ENCODE measurements at places on chromosomes 1 and 21.

DNA sequence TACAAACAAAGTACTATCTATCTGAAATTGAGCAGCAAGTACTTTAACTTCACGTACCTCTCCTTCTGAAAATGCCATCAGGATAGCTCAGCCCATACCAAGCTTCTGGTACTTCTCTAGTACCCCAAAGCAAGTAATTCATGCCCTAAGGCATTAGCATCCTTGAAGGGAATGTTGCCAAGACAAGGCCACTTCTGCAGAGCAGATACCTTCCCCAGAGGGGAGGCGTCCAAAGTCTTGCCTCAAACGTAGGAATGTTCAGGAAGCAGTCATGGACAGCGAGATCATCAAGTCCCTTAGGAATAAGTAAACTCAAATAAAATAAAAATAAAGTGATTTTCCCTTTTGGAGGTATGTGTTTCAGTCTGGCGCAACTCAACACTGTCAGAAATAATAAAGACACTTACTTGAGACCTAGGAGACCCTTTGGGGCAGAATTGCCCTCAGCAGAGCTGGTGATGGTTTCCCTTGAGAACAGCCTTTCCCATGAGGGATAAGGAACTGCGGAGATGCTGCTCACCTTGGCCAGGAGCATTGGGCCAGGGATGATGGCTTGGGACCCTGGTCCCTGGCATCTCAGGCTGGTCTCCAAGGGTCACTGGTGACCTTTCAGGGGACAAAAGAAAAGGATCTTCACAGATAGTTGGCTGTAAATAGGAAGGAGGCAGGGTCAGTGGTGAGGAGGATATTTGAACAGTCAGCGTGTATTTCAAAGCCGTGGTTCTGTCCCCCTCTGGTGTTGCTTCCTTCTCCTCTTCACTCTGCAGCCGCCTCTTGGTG is 522.9 kb downstream of the KIF26B start:
- no peak for DNase-seq

DNA sequence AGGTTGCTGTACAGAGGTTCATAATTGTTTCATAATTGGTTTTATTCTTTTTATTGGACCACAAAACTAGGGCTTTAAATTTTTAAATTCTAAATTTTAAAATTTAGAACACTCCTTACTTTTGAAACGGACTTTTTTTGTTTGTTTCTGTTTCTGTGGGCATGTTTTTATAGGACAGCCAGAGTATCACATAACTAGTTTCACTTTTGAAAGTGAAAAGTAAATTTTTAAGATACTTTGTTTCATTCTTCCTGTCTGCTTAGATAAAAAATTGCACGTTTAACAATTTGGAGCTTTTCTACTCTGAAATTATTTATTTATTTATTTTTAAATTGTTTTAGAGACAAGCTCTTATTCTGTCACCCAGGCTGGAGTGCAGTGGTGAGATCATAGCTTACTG is 29.7 kb downstream of the MDM4 start:
- no peak for DNase-seq

DNA sequence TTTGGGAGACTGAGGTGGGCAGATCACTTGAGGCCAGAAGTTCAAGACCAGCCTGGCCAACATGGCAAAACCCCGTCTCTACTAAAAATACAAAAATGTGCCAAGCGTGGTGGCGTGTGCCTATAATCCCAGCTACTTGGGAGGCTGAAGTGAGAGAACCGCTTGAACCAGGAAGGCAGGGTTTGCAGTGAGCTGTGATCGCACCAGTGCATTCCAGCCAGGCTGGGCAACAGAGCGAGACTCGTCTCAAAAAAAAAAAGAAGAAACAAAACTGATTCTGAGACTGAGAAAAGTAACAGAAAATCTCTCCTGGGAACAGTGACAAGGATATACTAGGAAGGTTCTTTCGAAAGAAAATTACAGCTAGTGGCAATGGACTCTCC is 20.9 kb downstream of the USP48 start:
- DNase-seq: no peak

DNA sequence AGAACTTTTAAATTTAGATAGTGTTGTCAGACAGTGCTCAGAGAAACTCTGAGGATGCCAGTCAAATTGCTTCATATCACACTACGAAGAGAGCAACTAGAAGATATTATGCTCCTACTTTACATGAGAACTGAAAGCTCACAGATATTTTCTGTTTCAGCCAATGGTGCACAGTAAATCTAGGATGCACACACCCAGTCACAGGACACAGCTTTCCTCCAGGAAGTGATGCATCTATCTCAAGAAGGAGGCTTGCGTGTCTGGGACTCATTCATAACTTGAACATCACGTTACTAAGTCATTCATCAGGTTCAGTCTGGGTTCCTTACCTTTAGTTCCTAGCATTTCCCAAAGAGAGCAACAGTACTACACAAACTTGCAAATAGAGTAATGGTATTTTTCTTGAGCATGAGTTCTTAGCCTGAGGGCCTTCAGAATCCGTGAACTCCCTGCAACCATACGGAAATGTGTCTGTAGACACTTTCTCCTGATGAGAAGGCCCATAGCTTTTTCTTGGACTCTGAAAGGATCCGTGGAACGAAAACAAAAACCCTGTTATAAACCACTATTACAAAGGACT is 12.2 kb downstream of the ZNF697 start:
- DNase-seq: no peak

DNA sequence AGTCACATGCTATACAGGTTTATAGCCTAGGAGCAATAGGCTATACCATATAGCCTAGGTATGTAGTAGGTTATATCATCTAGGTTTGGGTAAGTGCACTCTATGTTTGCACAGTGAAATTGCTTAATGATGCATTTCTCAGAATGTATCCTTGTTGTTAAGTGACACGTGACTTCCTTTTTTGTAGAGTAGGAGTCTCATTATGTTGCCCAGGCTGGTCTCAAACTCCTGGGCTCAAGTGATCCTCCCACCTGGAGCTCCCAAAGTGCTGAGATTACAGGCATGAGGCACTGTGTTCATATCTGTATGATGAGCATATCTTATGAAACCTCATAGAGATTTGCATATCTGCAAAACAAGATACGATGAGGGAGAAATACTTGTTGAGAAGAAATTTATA is 13.8 kb upstream of the ABCB10 start:
- DNase-seq: no peak

DNA sequence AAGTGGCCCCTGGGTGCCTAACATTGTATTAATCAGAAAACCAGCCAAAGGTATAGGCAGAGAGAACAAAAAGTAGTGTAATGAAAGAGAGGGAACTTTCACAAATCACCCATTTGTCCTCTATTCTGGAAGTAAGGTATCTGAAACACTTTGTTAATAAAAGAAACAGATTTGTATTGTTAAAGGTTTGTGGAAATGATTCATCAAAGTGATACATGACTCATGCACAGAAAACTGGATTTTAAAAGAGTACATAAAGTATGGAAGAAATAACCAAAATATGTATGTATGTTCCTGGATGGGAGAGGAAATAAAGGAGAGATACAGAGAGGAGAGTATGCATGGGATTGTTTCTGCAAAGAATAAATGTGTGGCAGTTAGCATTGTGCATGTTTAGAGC is 126.8 kb downstream of the RGS21 start:
- DNase-seq: no peak

- no peak for DNase-seq
Observed at GRCh38 chr1:207645635-207646081, 725 bp downstream of the CR1L start.

GRCh38 chr1:93723110-93723509 is 41.5 kb upstream of the BCAR3 start:
- DNase-seq: no peak

DNA sequence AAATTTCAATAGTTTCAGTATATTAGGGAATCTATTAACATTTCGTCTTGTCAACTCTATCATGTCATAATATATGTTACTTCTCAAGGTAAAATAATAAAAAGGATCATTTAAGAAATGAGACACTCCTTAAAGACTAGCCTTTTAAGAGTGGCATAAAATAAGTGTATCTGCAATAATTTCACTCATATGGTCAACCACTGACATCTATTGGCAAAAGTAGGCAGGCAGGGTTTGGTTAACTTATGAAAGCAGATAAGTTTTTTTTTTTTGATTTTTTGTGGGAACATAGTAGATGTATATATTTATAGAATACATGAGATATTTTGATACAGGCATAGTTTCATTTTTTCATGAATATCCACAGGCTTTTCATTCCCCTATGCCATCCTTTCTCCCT is 5.5 kb upstream of the RGS21 start:
- DNase-seq: no peak

DNA sequence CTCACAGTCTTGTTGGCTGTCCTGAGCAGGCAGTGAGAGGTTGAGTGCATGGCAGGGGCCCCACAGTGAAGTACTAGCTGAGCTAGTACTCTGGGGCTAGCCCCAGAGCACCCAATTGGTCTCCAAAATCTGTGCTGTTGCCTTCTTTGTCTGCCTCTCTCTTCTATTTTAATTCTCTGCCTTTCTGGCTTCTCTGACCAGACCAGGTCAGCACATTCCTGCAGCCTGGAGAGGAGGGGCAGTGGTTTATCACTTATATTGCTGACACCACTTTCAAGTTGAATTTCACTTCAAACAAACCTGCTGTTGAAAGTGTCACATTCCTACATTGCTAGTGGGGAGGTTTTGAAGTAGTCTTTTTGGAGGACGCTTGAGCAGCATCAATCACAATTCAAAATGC is 628.7 kb downstream of the PTPRU start:
- DNase-seq: no peak

DNA sequence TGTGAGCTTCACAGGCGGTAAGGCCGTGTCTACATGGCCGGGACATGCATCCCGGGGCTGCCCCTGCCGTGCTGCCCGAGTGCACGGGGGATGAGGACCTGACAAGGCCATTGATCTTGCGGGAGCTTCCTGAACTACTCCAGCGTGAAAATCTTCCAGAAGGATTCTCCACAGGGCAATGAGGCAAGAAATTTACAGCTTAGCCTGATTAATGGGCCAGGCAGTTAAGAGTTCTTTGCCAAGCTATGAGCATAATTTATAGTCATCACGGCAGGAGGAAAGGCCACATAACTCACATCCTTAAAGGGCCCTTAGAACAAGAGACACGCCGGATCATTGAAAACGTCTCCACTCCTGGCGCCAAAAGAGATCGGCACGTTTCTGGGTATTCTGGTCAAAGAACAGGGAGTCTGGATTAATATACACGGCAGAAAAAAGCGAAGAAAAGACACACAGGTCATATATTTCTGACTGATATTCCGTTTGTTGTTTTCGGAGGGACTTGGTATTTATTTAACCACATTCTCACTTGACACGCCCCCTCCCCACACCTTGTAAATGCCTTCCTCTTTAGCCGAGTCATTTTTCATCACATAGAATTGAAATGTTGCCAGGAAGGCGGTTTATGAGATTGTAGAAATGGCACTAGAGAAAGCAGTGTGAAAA is 180.5 kb downstream of the DYRK1A start:
- DNase-seq: no peak

DNA sequence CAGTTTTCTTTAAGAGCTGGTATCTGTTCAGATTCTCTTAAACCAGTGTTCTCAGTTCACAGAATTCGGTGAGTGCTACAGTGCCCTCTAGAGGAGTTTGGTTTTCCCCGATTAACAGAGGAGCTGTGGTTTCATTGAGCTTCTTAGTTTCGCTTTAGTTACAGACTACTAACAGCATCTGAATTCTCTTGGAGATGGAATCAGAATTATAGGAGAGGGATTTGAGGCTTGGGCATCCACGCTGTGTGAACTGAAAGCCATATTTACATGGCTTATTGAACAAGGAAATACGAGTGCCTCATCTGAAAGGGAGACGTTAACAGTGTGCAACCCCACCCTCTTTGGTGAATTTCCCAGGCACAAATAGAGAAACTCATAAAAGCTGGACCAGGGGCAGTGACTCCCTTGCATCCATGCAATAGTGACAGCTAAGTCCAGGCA is 202.0 kb downstream of the USH2A start:
- no peak for DNase-seq

Data from activated T-helper 1 cell treated with anti-CD3 and anti-CD28 coated beads, Interleukin-2, amount 50 U/mL, for 16 hours (primary cell).